ENCODE measurements at places on chromosomes 16 and 17.

GRCh38 chr16:50285406-50286003 lies 19.2 kb downstream of the ADCY7 start:
- no peak for DNase-seq

DNA sequence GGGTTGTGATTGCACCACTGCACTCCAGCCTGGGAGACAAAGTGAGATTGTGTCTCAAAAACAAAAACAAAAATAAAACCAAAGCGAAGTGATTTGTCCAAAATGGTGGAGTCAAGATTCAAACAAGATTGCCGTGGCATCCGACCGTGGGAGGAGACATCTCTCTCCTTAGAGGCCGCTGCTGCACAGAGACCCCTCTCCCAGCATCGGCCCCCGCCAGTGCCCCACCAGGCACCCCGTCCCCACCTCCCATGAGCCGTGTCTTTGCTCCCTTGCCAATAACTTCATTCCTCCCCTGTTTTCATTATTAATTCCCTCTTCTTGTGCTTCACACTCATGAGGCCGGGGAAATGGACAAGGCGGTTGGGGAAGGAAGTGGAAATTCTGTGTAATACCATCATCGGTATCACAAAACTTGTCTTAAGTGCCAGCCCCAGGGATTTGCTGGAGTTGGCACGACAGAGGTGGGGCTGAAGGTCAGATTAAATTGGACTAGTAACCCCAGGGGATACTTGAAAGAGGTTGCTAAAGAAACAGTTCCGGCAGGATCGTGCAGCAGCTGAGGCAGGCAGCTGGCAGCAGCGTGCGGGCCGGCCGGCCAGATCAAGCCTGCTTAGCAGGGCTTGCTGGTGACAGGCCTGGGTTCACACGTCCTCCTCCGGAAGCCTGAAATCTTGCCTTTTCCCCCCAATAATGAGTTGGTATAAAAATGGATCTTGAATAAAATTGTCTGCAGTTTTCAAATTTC lies 66.8 kb downstream of the RTN4RL1 start:
- DNase-seq: no peak

GRCh38 chr17:40224718-40225550 lies 5.8 kb downstream of the WIPF2 start:
- no peak for DNase-seq

DNA sequence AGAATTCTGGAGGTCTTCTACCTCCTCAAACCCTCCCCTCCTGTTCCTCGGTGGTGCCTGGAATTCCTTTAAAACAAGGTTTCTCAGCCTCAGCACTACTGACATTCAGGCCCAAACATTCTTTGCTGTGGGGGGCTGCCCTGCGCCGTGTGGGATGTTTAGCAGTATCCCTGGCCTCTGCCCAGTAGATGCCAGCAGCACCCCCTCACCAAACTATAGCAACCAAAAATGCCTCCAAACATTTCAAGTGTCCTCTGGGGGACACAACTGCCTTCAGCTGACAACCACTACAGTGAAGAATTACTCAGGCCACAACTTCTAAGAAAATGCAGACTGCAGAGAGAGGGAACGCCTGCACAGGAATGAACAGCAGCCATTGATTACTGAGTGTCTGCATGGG lies 28.4 kb downstream of the TEKT5 start:
- no peak for DNase-seq

GRCh38 chr17:80851277-80851925 lies 140.2 kb upstream of the CHMP6 start:
- DNase-seq: no peak

DNA sequence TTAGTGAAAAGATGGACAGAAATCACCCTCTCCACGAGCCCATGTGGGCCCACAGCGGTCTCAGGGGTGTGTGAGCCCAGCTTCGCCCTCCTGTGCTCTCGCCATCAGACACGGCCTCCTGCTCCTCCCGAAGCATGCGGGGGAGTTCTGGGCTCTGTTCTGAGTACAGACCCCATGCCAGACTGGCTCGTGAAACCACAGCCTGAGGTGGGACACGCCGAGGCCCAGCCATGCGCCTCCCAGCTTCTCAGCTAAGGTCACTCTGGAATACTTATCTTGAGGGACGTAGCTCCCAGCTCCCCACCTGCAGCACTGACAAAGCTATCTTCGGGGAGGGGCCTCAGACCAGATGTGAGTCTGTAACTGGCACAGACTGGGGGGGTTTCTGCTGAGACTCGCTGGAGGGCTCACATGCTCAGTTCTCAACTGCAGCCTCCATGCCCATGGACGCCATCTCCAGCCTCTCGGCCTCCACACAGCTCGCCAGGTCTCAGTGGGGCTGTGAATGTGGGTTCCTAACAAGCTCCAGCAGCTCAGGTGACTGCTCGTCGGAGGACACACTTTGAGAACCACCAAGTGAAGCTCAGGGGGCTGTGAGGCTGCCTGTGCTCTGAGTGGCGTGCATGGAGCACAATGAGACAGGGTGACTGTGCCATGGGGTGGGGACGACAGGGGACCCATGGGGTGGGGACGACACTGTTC lies 95.2 kb downstream of the ZNF778 start:
- no peak for DNase-seq

DNA sequence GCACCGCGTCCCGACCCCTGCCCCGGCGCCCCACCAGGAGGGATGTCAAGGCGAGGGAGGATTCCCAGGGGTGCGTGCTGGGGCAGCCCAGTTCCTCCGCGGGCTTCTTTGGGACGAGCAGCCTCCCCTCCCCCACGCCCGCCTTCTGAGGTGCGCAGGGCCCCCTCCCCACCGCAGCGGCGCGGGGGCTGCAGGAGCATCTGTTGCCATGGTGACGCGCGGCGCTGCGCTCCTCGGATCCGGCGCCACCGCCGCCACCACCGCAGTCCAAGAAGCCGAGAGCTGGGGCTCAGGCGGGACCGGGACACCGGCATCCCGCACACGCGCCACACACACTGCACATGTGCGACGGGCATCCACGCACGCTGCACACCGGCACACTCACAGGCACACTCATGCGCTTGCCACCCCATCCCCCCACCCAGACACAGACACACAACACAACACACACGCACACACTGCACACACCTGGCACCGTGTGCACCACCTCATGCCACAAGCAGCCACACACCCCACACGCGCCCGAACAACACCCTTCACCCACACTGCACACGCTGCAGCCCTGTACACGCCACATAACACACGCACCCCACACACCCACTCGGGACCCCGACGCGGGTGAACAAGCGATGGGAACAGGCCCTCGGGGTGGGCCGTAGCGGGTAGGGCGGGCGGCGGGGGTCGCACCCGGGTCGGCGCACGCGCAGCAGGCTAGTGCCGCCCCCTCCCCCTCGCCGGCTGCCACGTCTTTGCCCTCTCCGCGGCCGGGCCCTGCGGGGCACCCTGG lies 17.0 kb downstream of the ENPP7 start:
- peak; percentile 31 for DNase-seq

GRCh38 chr17:61734466-61734865 lies 128.9 kb downstream of the BRIP1 start:
- DNase-seq: no peak

DNA sequence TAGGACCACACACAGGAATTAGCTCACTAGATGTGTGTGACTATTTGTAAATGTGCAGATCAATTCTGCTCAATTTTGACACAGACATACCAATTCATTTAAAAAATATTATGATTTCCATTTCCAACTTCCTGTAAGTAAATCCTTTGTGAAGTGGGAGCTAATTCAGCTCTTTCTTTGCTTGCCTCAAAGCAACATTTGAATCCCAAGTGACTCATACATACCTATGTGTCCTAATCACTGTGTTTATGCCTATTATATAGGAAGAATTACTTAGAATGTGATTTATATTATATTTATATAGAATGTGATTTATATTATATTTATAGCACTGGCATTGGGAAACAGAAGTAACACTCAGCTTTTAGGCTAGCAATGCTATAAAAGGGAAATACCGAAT lies 195.9 kb upstream of the C17orf78 start:
- DNase-seq: no peak

DNA sequence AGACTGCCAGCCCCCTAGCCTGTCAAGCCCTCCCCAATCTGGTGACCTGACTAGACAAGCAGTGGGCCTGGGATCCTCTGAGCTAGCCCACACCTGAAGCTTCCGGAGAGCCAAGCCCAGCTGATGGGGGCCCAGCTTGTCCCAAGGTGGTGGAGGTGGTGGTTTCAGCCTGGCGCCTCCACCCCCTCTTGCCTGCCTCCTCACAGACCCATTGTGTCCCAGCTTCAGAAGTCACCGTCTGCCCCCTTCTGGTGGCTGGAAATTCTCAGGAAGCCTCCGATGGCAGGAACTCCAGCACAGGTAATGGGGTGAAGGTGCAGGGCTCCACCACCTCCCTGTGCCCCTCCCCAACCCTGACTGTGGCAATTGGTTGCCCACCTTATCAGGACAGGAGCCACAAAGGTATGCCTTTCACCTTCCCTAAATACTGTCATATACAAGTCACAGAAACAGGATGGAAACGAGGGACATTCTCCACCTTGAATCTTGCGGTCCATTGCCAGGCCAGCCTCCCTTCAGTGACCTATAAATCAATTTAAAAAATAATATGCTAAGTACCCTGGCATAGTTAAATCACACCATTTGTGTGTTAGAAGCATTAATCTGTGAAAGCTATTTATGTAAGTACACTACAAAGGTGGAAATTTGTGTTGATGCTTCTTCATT lies 66.0 kb upstream of the ZNF423 start:
- DNase-seq: peak; percentile 63

GRCh38 chr16:24950275-24950674 lies 64.9 kb downstream of the ARHGAP17 start:
- DNase-seq: no peak

DNA sequence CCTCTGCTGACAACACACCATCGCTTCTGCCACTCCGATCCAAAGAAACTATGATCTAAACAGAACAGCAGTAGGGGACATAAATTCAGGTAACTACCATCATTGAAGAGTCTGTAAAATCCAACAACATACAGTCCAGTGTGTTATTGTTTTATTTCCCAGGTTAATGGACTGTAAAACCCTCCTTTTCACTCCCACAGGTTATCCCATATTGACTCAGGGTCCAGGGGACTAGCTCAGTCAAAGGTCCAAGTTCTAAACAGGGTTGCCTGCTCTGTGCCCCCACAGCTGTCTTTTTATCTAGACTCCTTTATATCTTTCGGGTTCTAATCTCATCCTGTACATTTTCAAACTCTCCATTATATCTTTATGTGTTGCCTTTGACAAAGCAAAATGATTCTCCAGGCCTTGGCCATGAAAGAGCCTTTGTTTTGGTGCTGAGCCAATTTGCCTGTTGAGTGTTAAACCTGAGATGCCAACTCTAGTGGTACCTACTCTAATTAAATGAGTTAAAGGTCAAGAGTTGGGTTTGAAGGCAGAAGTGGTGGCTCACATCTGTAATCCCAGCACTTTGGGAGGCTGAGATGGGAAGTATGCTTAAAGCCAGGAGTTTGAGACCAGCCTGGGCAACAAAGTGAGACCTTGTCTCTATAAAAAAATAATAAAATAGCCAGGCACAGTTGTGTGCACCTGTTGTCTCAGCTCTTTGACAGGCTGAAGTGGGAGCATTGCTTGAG lies 80.5 kb downstream of the SNX11 start:
- no peak for DNase-seq

GRCh38 chr17:47239967-47240651 lies 13.5 kb upstream of the ITGB3 start:
- DNase-seq: no peak

DNA sequence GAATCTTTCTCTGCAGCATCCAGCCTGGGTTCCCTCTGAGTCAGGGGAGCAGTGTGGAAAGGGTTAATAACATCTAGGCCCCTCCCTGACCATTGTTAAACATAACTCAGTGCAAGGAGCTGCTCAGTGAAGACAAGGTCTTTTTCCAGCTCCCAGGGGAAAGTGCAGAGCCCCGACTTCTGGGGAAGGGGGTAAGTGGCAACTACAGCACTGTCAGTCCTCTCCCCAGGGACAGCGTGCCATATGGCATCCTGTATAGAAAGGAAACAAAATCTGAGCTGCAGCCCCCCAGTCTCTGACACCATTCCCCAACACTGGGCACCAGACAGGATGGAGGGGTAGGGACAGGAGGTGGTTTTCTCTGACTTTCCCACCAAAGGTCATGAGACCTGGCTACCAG lies 7.8 kb downstream of the MRPL27 start:
- DNase-seq: no peak

DNA sequence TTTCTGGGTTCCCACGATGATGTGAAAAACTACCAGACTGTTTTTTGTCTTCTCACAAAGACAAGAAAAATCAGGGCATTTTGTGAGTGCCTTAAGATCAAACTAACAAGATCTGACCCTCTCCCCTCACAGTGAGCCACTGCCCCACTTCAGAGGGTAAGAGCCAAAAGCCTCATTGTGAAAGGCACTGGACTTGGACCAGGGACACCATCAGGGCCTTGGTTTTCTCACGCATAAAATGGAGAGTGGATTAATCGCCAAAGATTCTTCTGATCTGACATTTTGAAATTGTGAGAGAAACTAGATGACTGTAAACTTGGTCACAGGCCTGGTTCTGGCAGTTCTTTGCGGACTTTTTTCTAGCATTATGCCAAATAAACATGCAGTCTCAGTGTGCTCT lies 21.0 kb upstream of the ENDOV start:
- DNase-seq: no peak

DNA sequence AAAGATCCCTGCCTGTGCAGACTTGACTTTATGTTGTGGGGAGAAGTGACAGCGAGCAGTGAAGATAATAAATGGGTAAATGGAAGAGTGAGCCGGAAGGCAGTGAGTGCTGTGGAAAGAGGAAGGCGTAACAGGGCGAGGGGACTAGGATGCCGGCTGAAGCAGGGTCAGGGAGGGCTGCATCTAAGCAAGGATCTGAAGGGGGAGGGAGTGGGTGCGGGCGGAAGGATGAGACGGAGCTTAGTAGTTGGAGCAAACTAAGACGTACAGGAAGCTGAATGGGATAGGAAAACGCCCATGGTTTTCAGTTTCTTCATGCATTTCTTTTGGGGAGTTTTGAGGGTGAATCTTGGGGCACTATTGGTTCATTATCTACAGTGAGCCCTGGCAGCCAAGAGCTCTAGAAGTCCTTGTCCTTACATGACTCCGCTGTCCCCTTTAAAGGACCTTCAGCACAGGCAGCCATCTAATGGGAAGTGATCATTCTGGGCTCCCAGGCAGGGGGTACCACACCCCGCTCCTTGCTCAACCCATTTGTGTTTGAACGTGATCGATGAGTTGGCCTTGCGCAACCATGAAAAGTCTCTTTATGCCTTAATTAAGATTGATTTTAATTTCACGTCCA lies 10.4 kb upstream of the NAT9 start:
- peak; percentile 26 for DNase-seq
